ENCODE measurements at places on chromosomes 1 and 21.

- DNase-seq = peak; percentile 50
Observed at GRCh38 chr1:208185801-208186231, 58.4 kb downstream of the PLXNA2 start.

DNA sequence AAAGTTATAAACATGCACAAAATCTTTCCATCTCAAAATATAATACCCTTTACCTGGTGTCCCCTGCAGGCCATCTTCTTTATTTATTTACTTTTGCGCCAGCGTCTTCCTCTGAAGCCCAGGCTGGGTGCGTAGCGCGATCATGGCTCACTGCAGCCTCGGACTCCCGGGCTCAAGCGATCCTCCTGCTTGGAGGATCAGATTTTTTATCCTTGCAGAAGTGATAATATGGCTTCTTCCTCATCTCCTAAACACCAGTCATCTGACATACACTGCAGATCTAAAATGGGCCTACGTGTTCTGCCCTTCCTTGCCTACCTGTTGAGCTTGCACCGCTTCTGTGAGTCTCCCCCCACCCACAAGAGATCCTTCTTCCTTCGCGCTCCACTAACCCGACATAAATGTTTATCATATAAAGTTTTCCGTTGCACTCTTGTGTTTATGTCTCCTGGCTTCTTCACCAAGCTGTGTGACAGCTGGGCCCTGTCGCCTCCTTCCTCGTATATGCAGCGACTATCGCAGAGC is 506 bp upstream of the SRP9 start:
- no peak for DNase-seq

DNA sequence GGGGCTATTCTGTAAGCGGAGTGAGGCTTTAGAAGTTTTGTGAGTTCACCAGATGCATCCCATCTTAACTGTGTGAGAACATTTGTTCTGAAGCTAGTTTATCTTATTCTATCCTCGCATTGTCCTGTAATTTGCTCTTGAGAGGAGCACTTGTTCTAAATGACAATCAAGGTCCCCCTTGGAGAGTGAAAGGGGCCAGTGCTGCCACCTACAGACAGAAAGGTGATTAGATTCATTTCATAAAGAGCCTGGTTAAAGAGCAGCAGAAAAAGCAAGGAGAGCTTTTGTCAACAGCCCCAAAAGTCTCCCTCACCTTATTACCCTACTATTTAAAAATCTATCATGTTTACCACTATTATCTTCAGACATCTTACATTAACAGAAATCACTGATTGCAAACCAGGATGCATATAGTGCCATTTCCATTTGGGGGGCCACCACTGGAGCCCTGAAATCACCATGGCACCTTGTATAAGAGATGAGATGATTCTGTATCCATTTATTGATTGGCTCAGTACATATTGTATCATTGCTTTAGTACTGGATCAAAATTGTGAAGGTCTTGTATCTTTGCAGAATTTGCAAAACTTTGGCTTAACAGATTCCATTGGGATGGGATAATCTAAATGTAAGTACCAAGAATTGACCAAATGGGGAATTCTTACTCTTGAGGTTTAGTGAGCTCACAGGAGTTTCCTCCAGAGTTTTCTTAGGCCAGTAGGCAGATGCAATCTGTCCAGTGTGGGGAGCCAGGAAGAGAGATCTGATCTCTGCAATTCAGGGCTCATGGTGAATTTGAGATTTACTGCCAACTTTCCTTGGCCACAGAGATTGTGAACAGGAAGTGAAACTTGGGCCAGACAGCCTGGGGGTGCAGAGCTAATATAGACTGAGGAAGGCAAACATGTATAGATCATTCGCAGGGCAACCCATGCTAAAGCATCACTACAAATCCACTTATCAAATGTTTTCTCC is 64.3 kb upstream of the TRABD2B start:
- peak; percentile 67 for DNase-seq

GRCh38 chr1:195604287-195604686 is 1004.0 kb downstream of the KCNT2 start:
- no peak for DNase-seq

GRCh38 chr1:20328201-20328600 is 37.5 kb downstream of the VWA5B1 start:
- peak; percentile 39 for DNase-seq

DNA sequence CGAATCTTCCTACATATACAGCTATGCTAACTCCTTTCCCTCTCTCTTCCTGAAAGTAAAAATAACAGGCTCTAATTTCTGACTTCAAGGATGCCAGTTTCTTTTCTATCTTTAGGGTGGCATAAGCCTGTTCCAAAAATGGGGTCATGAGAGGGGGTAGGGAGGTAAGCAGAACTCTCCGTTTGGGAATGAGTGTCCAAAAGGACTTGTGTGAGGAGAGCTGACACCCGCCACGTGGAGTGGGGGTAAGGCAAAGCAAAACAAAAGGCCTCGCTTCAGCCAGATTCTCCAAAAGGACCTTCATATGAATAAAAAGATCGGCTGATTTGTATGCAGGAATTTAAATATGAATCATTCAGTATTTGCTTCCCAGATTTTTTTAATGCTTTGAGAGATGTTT is 28.6 kb downstream of the PLPPR4 start:
- DNase-seq = no peak

DNA sequence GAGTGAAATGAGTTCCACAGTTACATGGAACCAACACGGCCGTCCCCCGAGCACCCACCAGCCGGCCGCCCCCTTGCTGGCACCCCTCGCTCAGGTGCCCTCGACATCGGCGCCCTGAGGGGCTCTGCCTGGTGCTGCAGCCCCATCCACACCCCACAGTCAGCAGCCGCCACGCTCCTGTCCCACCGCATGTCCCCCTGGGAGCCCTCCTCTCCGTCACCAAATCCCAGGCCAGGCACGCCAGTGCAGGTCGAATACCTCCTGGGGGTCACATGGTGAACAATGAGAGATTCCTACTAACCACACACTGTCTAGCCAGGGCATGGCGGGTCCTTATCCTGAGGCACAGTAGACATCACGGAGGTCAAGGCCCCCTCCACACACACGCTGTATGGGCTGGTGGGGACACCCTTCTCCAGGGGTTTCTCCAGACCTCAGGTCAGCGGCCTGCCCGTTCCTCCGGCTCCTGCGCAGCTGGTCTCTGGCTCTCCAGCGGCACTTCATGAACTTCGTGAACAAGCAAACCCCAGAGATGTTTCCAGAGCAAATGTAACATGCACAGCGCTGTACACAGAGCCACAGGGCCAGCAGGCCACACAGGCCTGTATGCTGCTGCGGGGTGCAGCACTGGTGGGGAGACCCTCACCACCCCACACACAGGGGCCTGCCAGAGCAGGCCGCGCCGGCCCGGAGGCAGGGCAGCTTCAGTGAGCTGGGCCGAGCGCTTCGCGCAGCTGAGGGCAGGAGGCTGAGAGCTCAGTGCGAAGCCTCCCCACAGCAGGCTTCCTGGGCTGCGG is 21.8 kb downstream of the POFUT2 start:
- no peak for DNase-seq

- DNase-seq = no peak
Observed at GRCh38 chr1:11107599-11107998, 7.9 kb upstream of the EXOSC10 start.

- no peak for DNase-seq
Observed at GRCh38 chr1:222026280-222026679, 284.4 kb upstream of the DUSP10 start.

DNA sequence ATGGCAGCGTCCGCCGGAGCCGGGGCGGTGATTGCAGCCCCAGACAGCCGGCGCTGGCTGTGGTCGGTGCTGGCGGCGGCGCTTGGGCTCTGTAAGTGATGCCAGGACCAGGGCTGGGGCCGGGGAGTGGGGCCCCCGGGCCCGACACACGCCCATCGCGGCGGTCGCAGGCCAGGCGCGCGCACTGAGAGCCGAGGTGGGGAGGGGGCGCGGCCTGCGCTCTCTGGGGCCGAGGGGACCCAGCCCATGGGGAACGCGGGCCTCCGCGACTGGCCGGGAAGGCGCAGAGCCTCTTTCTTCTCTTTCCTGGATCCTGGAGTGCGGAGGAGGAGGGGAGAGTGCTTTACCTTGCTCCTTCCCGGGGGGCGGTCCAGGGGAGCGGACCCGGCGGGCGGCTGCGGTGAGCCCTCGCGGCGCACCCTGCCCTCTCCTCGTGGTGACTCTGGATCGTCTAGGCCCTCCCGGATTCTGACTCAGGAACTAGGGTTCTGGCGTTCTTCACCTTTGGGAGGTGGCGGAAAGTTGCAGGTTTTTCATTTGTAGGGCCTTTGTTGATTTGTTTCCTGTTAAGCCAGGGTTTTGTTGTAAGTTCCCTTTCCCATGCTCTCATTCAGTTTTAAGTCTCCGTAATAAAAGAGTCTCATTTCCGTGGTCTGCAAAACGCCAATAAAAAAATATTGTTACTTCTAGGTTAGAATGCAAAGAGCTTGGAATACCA is 529 bp downstream of the MPZL1 start:
- peak; percentile 79 for DNase-seq

DNA sequence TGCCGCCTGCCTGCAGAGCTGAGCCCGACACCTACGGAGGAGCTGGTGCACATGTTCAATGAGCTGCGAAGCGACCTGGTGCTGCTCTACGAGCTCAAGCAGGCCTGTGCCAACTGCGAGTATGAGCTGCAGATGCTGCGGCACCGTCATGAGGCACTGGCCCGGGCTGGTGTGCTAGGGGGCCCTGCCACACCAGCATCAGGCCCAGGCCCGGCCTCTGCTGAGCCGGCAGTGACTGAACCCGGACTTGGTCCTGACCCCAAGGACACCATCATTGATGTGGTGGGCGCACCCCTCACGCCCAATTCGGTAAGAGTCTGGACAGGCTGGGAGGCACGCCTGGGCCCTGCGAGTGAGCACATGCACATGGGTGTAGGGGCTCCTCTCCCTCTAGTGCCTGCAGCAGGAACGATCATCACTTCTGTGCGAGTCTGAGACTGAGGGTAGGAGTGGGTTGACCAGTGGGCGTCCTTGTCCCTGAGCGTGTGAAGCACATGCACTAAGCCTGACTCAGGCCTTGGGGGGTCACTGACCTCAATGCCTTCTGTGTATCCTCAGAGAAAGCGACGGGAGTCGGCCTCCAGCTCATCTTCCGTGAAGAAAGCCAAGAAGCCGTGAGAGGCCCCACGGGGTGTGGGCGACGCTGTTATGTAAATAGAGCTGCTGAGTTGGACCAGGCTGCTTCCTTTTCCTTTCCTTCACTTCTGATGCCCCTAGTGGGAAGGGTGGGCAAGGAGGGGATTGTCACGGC is 6.9 kb downstream of the DMAP1 start:
- DNase-seq = no peak

- no peak for DNase-seq
Observed at GRCh38 chr1:181386340-181386739, 97.0 kb upstream of the CACNA1E start.

DNA sequence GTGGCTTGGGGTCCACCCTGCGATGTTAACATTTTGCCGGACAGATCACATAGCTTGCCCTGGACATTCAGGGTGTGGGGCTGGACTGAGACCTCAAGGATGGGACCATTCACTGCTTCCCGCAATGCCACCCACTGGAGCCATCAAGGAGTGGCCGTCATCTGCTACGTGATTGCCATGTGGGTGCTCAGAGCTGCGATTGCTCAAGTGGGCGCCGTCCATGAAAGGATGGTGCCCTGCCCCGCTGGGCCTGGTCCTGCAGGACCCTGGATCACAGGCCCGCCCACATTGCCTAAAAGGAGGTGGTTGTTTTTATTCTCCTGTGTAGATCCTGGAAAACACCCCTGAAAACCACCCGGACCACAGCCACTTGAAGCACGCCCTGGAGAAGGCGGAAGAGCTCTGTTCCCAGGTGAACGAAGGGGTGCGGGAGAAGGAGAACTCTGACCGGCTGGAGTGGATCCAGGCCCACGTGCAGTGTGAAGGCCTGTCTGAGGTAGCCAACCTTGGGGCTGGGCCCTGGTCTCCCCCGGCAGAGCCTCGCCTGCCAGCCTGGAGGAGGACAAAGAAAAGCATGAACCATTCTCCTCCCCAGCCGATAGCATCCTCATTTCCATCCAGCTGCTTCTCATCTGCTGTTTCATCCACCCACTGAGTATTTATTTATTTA is 40.4 kb downstream of the ATP5PO start:
- DNase-seq = no peak

DNA sequence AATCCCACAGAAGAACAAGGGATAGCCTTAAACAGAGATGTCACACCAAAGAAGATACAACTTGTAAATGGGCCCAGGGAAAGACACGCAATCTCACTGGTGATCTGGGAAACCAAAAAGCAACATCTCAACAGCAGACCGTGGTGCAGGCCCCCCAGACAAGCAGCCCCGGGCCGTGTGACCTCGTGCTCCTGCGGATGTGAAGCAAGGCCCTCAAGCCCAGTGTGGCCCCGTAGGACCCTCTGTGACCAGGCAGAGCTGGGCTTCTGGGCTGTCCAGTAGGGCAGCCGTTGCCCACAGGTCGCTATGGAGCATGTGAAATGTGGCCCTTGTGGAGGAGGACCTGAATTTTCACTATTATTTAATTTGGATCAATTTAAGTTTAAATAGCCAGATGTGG is 34.9 kb upstream of the TMEM52 start:
- no peak for DNase-seq

DNA sequence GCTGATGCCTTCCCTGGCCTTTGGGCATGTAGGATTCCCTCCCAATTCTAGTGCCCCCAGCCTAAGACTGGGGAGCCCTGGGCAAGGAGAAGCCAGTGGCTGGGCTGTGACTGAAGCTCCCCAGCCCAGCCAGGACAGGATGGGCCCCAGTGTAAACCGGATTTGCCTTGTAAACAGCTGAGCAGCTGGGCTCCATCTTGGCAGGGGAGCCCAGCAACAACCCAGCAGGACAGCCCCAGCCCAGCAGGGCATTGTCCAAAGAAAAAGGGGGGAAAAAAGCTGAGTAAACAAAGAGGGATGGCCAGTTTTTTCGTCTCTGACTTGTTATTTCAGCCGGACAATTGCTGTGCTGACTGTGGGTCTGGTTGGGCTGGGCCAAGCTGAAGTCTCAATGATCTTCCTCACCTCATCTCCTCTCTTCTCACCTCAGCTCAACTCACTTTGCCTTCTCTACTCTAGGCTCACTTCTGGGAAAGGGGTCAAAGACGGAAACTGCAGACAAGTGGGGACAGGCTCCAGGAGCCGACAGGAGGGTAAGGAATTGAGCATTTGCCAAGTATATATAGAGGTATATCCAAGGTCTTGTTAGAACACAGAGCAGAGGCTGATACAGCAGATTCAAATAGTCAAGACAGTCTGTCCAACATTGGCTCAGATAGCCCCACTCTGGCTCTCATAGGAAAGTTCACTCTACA is 97.7 kb downstream of the TMEM53 start:
- DNase-seq = no peak

DNA sequence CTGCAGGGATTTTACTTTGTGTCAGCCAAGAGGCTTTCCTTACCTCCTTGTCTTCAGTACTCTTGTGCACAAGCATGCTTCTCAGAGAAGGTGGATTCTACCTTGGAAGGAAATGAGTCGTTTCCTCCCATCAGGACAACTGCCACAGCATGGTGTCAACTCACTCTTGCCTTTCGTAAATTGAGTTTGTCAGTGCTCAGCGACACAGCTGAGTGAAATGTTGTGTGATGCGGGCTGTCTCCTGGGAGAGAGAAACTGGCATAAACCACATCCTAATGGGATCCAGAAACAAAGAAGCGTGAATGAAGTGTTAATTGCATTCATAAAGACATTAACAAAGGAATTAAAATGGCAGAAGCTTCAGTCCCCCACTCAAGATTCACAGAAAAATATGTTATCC is 51.5 kb upstream of the SLC22A15 start:
- no peak for DNase-seq

GRCh38 chr1:12420171-12420570 is 190.3 kb downstream of the VPS13D start:
- DNase-seq = no peak

All from K562 (cell line).